ENCODE measurements at places on chromosomes 4 and X.
A peak's percentile ranks its signal among the peaks of the same experiment; 100 is the strongest.

DNA sequence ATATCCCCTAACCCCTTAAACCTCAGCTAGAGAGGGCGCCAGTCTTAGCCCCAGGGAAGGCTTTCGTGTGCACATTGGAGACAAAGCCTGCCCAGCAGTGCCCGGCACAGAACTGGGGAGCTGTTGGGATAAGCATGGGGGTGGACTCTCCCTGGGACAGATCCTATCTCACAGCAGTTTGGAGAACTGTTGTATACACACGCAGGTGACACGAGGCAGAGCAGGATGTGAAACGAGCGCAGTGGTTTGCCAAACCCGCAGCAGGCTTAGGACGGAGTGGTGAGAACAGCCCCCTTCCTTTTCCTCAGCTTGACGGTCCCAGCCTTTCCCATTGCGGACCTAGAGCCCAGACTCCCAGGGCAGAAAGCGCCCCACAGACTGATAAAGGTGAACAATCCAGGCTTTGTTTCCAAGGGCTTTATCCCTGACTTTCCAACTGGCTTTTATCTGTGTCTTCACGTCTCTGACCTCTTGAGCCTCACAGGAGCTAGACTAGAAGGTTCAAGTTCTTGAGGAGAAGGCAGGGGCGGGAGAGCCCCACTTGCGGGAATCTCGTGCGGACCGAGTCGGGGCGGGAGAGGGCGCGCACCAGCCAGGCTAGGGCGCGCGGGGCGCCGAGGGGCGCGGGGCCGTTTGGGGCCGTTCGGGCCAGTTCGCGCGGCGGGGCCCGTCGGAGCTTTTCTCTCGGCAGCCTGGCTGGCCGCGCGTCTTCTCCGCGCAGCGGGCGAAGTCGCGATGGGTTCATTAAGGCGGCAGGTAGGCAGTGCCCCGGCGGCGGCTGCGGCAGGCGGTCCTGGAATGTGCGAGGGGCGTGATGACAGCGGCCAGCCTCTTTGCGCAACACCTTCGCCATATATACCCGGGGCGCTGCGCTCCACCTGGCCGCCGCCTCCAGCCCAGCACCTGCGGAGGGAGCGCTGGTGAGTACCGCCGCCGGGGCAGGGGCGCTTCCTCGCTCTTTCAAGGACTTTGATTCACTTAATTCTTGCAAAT is at the start of gene SLC34A2:
TSS of gene SLC34A2 (plus strand) at position 881 of the 993 bp plus-strand sequence. CDS start 6,650 bp downstream, outside the sequence.
- peak; percentile 15 for DNase-seq

DNA sequence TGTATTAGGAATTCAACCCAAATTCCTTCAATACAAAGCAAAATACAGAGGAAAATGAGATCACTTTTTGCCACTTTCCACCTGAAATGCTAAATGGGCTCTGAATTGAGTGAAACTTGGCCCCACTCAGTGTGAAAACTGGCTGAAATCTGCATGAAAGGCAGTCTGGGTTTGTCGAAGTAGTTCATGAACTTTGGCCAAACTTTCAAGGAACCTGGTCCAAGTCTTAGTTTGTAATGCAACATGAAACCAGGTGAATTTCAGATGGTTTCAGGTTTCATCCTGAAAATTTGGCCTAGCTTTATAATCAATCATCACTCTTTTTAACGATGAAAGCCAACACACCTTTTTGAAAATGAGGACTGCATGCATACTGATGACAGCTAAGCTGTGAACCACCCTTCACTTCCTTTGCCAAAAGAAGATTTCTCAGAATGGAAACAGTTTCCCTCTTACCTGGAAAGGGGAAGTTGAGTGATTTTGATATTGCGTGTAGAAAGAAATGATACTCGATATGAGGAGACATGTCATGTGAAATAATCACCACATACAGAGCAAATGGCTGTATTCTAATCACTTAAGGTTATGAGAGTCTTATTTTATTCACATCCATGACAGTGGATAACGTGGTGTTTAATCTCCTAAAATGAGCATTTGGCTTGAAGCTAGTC is 209.9 kb upstream of the ETNPPL start:
- no peak for DNase-seq

GRCh38 chr4:75698162-75698962 is 25.2 kb upstream of the G3BP2 start:
- DNase-seq, result no peak

DNA sequence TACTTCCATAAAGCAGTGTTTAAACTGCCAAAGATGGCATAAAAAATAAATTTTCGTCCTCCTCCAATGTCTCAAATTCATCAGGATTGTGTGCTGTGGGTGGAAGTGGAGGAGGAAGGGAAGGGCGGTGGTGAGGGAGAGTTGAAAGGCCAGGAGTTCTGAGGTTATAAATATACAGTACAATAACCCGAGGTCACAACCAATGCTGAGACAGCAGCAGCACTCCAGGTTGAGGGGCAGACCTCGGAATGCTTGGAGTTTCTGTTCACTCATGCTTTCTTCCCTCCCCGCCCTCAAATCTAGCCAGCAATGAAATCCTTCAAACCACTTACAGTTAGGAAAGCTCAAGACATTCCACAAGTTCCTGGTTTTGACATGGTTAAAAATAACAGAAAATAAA is 134.0 kb upstream of the SMAD1 start:
- DNase-seq, result no peak

- no peak for DNase-seq
These were observed 294.1 kb upstream of the SFRP2 start for GRCh38 chr4:154082760-154083535.

- DNase-seq, result peak; percentile 69
These were observed 10.1 kb upstream of the ADH1A start for GRCh38 chr4:99300934-99301333.

- DNase-seq, result no peak
These were observed 9.1 kb downstream of the FGFR3 start for GRCh38 chr4:1802151-1802715.

GRCh38 chr4:97531351-97531750 is 611.9 kb downstream of the STPG2 start:
- DNase-seq, result no peak

DNA sequence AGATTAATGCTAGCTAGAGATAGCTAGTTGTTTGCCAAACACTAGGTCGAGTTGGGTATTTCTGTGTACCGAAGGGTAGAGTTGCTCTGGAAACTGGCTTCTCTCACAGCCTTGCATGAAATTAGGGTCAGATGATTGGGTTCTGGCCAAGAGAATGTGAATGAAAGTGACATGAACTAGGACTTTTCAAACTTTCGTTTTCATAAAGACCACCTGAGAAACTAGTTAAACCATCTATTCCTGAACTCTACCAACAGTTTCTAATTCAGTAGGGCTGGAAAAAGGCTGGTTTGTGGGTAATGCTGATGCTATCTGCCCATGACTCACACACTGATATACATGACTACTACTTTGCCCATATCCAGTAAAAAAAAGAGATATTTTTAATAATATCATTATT is 157.6 kb downstream of the GASK1B start:
- DNase-seq, result no peak

DNA sequence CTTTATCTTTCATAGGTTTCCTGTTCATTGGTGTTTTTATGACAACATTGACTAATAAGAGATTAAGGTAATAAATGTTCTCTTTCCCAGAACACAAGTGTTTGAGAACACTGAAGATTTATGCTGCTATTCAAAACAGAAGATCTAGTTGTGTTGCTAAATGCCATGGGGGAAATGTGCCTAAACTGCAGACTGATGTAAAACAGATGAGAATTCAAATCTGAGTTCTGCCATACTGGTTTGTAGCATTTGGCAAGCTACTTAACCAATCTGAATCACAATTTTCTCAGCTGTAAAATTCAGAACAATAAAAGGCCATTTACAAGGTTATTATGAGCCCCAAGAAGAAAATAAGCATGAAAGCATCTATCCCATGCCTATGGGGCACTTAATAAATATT is 2.3 kb downstream of the SLC10A6 start:
- DNase-seq, result no peak

- no peak for DNase-seq
These were observed 93.3 kb downstream of the UGT8 start for GRCh38 chr4:114691865-114692264.

DNA sequence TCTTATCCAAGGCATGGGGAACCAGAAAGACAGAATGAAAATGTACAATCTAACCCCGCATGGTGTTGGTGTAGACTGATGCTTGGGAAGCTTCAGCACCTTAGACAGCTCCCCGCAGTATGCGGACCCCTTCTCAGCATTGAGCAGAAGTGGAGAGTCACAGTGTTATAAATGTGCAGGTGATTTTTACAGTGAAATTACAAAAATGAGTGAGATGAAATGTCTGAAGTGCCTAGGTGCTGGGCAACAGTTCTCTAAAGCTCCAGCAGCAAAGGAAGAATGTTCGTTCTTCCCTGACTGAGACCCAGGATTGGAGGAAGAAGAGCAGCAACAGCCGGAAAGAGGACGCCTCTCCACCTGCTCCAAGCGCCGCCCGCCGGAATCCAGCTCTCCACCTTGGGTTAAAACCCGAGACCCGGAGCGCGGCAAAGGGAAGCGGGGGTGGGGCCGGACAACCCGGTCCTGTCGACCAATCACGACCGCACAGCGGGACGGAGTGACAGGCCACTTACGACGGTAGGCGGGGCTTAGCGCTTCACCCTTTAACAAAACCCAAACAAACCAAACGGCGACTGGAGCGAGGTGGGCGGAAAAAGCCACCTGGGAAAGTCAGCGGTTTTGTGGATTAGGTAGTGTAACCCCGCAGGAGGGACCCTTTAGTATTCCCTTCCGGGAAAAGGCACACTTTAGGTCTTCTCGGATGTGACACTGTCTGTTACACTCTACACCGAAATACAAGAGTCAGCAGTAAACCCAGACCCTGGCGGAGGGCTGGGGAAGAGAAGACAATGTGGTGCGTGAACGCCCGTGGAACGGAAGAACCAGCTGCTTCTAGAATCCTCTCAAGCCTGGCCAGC is at the start of gene GLRA3:
TSS of gene GLRA3 (minus strand) at position 403 of the 857 bp plus-strand sequence. CDS start 436 bp downstream, outside the sequence.
- peak; percentile 51 for DNase-seq

DNA sequence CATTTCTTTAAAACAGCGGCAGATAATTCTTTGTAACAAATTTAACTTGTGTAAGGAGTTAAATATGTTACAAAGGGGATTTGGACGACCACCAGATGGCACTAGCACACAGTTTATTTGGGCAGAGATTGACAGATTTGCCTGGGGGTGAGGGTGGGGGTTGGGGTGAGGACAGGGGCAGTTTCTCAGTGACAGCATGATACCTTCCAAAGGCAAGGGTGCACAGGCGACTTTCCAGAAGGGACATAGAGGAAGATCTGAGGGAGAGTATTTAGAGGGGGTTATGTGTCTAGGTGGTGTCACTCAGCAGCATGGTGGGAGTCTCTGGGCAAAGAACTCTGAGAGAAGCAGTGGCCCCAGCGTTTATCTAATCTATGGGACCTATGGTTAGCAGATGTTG is 9.6 kb upstream of the TMA16 start:
- DNase-seq, result peak; percentile 12

- DNase-seq, result no peak
These were observed 48.8 kb downstream of the HS6ST2 start for GRCh38 chrX:132909643-132910042.

DNA sequence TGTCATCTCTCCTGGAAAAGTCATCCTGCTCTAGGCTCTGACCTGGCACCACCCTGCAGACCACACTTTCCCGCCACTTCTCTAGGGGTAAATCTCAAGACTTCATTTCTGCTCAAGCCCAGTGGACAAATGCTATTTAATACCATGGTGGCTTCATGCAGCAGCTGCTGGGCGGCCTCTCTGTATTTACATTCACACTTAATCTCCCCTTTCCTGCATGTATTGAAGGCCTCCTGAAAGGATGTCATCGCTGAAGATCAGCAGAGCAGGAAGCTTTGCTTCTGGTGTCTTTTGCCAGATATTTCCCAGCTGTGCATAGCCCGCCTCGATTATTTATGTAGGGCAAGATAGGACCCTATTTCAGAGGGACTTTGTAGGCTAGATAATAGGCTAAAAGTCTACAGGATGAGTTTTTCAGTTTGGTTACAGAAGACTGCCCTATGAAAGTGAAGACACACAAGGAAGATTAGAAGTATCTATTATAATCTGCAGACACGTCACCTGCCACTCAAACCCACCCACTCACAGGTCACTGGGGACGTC is 17.2 kb downstream of the PROM1 start:
- DNase-seq, result no peak

DNA sequence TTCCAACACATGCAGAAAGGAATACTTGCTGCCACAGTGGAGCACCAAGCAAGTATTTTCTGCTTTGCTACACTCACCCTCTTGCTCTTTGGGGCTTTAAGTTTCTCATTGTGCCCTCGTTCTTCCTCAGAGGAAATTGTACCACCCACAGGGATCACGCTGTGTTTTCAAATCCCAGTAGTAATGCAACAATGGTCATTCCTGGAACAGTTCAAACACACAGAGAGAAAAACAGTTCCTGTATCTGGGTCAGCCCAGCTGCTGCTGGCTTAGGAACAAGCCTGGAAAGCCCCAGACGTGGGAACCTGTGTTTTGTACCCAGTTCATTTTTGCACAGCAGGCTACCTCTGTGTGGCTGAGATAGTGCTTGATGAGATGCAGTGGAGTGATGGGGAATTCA is 907.8 kb downstream of the STPG2 start:
- no peak for DNase-seq

- DNase-seq, result no peak
These were observed 189.9 kb downstream of the STPG2 start for GRCh38 chr4:97953171-97953941.

- DNase-seq, result no peak
These were observed 60.9 kb upstream of the FAM47B start for GRCh38 chrX:34881671-34882070.

GRCh38 chrX:25344161-25344936 is 328.6 kb upstream of the ARX start:
- no peak for DNase-seq

DNA sequence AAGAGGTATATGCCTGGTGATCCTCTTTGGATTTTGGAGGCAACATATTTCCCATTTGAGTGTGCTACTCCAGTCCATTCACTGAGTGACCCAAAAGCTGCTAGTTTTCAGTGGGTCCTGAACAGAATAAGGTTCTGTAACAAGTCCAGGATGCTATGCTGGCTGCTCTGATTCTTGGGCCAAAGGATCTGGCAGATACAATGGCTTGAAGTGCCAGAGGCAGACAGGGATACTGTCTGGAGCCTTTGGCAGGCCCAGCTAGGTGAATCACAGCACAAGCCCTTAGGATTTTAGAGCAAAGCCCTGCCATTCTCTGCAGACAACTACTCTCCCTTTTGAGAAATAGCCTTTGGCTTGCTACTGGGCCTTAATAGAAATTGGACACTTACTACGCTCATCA is 40.6 kb downstream of the DCHS2 start:
- DNase-seq, result no peak

DNA sequence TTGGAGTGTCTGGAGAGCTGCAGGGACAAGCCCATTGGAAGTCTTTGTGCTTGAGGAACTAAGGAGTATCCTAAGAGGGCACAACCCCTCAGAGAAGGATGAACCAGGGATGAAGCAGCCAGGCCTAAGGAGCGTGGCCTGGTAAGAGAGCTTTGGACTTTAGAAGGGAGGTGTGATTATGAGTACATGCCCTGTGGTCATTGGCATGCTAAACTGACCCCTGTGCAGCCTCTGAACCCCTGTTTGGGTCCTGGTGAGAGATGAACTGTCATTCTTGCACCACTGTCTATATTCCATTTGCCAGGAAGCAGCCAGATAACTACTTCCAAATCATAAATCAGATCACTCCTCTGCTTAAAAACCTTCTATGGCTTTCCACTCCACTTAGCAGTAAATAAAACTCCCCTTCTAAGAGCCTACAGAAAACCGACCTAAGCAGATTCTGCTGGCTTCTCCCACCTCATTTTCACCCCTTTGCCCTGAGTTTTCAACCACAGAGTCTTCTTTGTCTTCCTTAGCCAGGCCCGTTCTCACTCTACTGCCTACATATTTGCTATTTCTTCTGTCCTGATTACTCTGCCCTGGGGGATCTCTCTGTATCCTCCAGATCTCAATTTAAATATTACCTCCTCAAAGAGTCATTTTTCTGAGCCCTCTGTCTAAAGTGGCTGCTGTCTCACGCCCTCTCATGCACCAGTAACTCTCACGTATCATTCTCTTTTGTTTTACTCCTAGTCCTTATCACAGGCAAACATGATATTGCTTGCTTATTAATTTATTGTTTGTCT is 56.7 kb downstream of the MID1IP1 start:
- DNase-seq, result no peak

Data from T47D (cell line).